ENCODE measurements at places on chromosomes 3 and 15.

DNA sequence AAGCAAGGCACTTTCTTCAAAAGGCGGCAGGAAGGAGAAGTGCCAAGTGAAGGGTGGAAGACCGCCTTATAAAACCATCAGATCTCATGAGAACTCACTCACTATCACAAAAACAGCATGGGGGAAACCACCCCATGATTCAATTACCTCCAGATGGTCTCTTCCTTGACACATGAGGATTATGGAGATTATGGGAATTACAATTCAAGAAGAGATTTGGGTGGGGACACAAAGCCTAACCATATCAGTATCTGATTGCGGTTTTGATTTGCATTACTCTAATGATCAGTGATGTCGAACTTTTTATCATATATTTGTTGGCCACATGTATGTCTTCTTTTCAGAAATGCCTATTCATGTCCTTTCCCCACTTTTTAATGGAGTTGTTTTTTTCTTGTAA lies 549.3 kb upstream of the IL12A start:
- no peak overlapping the region for H3K27ac ChIP-seq
- H3K27me3 ChIP-seq: no peaks in the 10 kb centered on the region
- H3K4me1 ChIP-seq: no peaks in the 10 kb centered on the region
- no peaks in the 10 kb centered on the region for H3K36me3 ChIP-seq
- DNase-seq: no peak

DNA sequence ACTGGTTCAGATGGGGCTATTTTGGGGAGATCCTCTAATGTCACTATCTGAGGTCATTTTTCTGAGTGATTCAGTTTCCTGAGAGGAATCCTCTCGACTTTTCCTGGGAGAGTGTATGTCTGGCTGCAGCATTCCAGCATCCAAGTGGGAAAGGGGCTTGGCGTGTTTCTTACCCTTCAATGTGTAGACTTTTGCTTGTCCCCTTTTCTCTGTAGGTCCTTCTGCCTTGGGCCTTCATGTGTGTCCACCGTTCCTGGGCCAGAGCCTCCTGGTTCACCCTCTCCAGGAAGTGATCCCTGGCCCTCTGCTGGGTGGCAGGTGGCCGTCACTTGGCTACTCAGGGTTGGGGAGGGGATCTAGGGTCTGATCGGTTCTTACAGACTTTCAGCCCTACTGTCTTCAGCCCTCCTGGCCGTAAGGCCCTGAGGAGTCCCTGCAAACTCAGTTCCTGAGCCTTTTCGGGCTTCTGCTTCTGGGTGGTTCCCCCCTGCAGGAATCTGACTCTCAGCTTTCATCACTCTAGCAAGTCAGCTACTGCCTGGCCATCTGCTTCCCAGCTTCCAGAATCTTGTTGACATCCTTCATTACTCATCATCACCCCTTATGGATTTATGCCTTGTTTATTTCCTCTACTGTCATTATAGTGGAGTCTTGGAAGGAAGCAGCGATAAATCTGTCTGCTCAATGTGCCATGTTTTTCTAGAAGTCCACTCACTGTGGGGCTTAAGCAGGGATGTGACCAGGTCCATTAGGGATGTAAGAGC lies 36.5 kb downstream of the GOLGA6L10 start:
- H3K27ac ChIP-seq: no peak overlapping the region
- no peaks in the 10 kb centered on the region for H3K27me3 ChIP-seq
- DNase-seq: no peak
- H3K4me1 ChIP-seq: no peaks in the 10 kb centered on the region
- H3K36me3 ChIP-seq: no peaks in the 10 kb centered on the region
- H3K4me3 ChIP-seq: no peak overlapping the region

DNA sequence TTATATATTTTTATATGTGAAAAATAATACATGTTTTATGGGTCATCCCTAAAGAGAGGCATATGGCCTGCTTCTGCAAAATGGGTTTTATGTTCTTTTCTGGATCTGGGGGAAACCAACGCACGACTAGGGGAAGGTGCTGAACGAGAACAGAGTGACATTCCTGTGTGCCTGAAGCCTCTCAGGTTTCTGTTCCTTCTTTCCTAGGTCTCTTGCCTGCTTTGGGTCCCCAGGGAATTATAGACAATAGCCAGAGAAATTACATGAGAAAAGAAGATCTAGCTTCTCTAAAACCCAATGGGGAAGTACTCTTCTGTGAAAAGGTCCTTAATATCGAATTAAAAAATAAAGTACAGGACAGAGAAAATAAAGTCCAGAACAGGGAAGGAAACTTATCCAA lies 66.5 kb downstream of the IGSF11 start:
- H3K4me3 ChIP-seq: no peak overlapping the region
- H3K4me1 ChIP-seq: no peaks in the 10 kb centered on the region
- H3K27me3 ChIP-seq: no peaks in the 10 kb centered on the region
- H3K27ac ChIP-seq: no peak overlapping the region

DNA sequence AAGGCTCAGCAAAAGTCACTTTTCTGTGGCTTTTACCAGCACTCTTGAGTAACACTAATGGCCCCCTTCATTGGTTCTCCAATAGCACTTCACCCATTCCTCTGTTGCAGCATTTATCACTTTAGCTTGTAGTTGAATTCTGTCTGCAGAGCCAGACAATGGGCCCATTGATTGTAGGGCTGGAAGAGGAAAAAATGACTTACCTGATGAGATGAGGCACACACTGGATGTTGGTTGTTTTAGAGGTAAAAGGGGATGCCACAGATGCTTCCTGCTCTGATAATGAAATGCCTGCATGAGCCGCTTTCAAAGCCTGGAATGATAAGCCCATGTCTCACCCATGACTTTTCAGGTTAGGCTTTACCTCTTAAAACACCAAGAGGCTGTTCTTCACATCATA lies 64.3 kb downstream of the PLAAT1 start:
- DNase-seq: no peak
- H3K27ac ChIP-seq: no peak overlapping the region
- H3K36me3 ChIP-seq: no peaks in the 10 kb centered on the region
- H3K4me1 ChIP-seq: peaks cover 11% of the 10 kb centered on the region
- H3K4me3 ChIP-seq: no peak overlapping the region

- H3K27me3 ChIP-seq: no peaks in the 10 kb centered on the region
- no peaks in the 10 kb centered on the region for H3K4me1 ChIP-seq
- DNase-seq: no peak
- no peak overlapping the region for H3K27ac ChIP-seq
Measured at GRCh38 chr3:47000198-47000815, 20.8 kb downstream of the NBEAL2 start.

GRCh38 chr3:122074621-122075265 lies 19.6 kb downstream of the CD86 start:
- no peak overlapping the region for H3K4me3 ChIP-seq
- H3K36me3 ChIP-seq: no peaks in the 10 kb centered on the region
- no peak for DNase-seq
- H3K27ac ChIP-seq: no peak overlapping the region
